Cardiac septum (tissue), 1 donor: ENCODE measurements at places on chromosomes 3 and 15. TPM values are rescaled to one million over a fixed set of nuclear protein-coding genes. Genes with fewer than 3 reads are reported as not detected.
A peak's percentile ranks its signal among the peaks of the same experiment; 100 is the strongest.

GRCh38 chr3:72604328-72604727 is 243.9 kb downstream of the SHQ1 start:
- DNase-seq = no peak

The CEMIP gene
- total RNA-seq = 0.46 TPM

GRCh38 chr3:53589201-53589600 is 94.8 kb downstream of the CACNA1D start:
- DNase-seq = no peak

GRCh38 chr15:62389885-62390790 is 225.1 kb upstream of the C2CD4B start:
- DNase-seq = peak; percentile 86
